ENCODE measurements at places on chromosomes 2 and 18.
A peak's percentile ranks its signal among the peaks of the same experiment; 100 is the strongest.

DNA sequence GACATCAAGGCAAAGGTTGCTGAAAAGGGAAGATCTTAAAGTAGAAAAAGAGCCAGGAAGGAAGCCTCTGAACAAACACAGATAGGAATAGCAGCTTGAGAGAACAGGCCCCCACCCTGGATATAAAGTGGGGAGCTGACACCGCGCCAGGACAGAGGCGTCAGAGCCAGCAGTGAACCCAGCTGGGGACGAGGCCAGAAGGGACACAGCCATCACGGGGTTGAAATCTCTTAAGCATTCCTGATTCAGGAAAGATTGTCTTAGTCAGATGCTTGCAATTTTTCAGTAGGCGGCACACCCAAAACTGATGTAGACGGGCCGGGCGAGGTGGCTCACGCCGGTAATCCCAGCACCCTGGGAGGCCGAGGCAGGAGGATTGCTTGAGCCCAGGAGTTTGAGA, 93.8 kb upstream of the PHLPP1 start:
- DNase-seq: no peak

DNA sequence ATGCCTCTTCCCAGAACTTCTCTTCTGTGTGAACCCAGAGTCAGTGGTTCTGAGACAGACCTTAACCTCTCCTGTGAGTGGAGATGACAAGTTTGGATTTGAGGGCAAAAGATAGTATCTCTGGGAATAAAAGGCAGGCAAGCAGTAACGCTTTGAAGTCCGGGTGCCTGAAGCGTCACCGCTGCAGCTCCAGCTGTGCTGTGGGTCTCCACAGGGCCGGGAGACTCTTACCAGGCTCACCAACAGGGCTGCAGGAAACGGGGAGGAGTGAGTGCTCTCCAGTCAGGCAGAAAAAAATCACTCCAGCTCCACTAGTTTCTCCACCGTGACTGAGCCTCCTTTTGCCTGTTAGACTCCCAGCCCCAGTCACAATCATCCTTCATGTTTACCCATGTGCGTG, 79.7 kb upstream of the MAP4K4 start:
- DNase-seq: no peak

DNA sequence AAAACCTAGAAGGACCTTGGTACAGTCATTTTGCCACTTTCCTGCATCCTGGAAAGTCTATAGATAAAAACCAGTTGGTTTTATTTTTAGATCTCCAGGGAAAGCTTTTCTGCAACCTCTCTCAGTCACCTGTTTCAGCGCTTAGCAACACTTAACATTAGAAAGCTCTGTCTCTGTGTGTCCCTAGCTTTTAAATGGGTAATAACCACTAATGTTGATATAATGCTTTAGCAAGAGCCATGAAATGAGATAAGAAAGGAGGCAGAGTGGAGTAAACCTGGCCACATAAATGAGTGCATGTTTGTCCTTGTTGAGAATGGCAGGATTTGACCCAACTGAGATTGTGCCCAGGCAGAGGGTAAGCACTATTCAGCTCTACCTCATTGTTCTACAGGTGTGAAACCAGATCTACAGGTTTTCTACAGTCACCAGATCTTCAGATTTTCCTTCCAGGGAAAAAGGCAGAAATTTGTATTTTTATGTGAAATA, 44.8 kb downstream of the MARCHF4 start:
- DNase-seq: no peak

DNA sequence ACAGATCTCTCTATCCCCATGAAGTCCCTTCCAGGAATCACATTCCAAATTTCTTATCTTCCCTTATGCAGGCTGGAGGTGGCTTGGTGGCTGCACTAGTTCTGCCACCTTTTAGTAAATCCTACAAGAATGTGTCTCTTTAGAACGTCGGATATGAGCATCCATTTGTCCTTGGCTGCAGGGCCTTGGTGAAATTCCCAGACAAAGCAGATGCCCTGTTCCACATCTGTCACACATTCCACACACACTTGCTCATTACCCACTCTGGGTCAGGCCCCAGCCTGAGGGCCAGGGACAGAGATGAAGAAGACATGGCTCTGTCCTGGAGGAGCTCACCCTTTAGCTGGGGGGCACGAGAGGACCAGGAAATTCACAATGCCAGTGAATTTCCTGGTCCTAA, 31.2 kb upstream of the GPR17 start:
- DNase-seq: no peak

DNA sequence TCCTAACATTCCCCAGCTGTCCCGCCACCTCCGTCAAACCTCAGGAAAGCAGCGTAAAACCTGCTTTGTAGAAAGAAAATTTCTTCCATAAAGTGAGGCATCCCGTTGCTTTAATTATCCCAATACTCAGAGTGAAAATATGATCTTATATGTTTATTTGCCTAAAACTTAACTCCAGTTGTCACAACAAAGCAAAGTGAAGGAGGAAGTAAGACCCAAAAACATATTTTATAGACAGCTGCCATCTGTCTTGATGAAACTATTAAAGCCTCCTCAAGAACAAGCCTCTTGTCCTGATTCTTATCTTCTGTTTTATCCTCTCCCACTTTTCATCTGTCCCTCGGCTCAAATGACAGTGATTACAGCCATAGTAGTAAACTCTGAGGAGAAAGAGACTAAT, 28.9 kb upstream of the LPIN2 start:
- DNase-seq: no peak

- no peak for DNase-seq
These were observed 94.5 kb downstream of the RDH14 start for GRCh38 chr2:18465979-18466378.

DNA sequence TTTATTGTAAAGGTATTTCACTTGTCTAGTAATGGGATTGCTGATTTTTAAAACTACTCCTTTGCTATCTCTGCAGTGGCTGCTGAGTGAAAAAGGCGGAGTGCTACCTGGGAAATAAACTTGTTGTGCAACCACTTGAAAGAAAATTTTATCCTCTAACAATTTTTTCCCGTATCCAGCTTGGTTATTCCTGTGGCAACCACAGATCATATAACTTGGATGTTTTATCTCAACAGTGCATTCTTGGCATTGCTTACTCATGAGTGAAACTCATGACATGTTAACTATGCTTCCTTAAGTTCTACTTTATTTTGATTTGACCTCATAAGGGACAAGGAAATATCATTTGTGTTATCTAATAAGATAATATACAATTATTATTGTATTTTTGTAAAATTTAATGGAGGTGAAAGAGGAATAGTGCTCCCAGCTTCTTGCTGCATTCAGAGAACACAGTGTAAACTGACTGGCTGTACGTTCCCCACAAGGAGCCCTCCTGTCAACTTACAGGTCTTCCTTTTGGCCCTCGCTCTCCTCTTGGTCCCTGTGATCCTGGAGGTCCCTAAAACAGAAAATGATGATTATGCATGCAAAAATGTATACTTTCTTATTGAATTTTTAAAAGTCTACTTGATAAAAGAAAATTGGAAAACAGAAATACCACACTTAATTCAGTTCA, 82.7 kb downstream of the COL5A2 start:
- DNase-seq: no peak

- DNase-seq: no peak
These were observed 499.8 kb downstream of the SUCLG1 start for GRCh38 chr2:83959266-83959665.

DNA sequence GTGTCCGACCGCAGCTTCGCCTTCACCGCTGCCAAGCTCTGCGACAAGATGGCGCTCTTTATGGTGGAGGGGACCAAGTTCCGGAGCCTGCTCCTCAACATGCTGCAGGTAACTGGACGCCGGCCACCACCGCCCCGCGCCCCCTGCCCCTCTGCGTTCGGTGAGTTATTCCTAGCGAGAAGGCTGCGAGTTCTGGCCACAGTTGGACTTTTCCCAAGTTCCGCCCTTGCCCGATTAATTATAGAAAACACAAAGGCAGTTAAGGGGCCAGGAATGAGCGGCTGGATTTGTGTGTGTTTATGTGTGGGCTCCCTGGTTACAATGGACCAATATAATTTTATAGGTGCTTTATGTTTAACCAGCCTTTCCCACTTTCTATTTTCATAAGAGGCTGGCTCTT, 189.2 kb downstream of the SMAD7 start:
- DNase-seq: no peak

DNA sequence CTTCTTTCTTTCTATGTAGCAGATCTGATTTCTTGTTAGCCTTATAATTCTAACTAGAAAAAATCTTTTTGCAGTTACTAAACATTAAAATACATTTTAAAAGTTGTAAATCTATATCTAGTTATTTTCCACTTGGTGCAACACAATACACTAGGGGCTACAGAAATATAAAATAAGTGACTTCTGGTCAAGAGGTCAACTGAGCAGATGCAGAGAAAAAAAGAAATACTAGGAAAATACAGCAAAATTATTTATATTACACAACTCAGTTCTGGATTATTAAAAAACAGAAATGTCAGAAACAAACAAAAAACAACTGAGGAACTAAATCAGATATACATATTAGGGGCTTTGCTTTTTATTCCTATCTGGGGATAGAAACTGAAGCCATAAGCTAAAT, 83.9 kb downstream of the L3MBTL4 start:
- no peak for DNase-seq

- DNase-seq: no peak
These were observed 18.9 kb upstream of the ST3GAL5 start for GRCh38 chr2:85907671-85908157.

- peak; percentile 20 for DNase-seq
These were observed 118.9 kb upstream of the ARL5A start for GRCh38 chr2:151946899-151947812.

DNA sequence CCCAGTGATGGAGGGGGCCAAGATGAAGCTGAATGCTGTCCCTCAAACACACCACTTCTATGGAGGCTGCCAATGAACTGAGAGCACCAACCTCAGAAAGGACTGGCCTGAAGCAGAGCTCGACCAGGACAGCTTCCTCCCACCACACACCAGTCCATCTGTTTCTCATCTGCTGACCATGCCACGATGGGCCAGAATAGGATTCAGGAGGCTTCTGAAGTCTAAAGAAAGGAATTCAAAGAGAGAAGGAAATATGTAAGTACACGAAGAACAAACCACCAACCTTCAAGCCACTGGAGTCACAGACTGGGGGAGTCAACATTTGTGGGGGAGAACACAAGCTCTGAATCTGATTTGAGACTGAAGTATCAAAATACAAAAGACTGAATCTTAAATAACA, 157.6 kb upstream of the CCDC68 start:
- DNase-seq: no peak

DNA sequence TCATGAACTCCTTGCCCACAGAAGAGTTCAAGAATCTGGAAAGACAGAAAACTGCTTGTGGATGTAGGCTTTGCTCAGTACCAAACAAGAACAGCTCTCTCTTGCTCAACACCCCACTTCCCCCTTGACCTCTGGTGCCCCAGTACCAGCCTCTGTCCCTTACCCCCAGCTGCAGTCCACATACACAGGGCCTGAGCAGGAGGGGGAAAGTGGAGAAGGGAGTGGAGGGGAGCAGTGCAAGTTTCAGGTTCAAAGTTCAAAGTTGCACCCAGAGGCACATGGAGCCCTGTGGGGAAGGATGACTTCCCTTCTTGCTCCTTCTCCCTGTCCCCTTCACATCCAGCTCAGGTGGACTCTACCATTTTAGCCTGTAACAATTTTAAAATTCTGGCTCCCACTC, 61.1 kb upstream of the LPIN2 start:
- no peak for DNase-seq

GRCh38 chr2:200477667-200478131, 32.2 kb downstream of the KCTD18 start:
- no peak for DNase-seq

DNA sequence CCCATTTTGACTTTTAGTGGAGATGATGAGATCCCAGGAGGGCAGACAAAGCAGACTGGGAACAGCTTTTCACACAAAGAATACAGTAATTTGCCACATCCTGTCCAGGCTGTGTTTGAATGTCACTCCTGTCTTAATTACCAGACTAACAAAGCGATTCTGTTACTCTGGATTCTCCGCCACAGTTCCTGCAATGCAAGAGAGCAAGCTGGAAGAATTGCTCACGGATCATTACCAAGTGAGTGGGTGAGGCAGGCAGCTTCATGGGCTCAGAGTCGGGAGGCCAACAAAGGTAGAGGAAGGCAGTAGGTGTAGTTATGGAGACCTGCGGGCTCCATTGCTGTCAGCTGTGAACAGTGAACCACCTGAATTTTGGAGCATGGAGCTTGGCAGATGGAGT, 250.5 kb upstream of the ATP5MC3 start:
- no peak for DNase-seq

GRCh38 chr2:101563849-101564248, 88.9 kb upstream of the RFX8 start:
- no peak for DNase-seq

- no peak for DNase-seq
These were observed 374.4 kb downstream of the MTX2 start for GRCh38 chr2:176643646-176644045.

Data from stimulated activated CD4-positive, alpha-beta T cell treated with anti-CD3 and anti-CD28 coated beads, Interleukin-4, amount 100 ng/mL, for 24 hours (primary cell).